Upper lobe of right lung (tissue), 1 donor: ENCODE measurements at places on chromosomes 3 and 15.
A peak's percentile ranks its signal among the peaks of the same experiment; 100 is the strongest.

- no peak for DNase-seq
These were observed 45.8 kb upstream of the SEC13 start for GRCh38 chr3:10366651-10367101.

DNA sequence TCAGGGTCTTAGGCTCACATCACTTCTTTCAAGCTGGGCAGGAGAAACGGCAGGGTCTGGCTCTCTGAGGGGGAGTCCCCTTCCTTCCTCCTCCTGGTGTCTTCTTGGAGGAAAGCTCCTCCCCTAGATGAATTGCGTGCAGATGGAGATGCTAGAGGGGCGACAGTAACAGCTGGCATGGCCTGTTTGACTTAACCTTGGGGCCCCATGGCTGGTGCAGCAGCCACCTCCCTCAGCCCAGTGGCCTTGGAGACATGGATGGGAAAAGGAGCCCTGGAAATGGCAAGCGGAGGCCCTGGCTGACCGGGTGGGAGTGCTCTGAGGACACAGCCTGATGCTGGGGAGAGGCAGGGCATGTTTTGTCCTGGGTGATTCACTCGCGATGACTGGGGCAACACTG, 20.2 kb downstream of the PAK6 start:
- DNase-seq, result no peak

DNA sequence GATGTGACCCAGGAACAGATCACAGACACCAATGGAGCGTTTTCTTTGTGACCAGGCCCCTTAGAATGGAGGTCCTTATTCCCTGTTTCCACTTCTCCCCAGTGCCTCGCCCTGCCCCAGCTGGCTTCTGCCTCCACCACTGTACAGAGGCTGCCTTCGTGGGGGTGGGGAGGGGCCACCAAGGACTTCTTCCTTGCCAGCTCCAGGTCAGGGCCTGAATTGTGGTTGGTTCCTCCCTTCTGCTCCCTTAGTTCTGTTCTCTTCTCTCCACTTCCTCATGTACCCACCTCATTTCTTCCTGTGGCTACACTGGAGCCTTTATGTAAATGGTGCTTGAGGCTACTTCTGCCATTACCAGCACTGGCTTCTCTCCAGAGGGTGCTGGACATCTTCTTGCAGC, 16.4 kb downstream of the TGM4 start:
- DNase-seq, result no peak

GRCh38 chr15:89475661-89476060, 20.7 kb downstream of the RHCG start:
- peak; percentile 1 for DNase-seq

DNA sequence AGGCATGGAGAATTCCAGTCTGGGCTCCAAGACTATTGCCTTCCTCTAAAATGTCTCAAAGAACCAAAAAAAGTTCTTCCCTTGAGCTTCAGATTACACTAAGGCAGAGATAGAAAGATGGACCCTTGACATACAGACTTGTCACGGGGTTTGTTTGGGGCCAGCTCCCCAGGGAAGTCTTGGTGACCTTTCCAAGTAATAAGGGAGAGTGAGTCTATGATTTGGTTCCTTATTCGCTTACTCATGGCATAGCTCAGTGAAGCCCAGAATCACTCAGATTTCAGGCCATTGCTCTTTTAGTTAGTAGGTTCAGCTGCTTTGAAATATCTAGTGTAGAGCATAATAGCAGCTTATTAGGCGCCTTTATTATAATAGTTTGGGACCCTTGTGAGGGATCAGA, 90.3 kb downstream of the PLCL2 start:
- no peak for DNase-seq

- peak; percentile 76 for DNase-seq
These were observed 79.5 kb downstream of the IQSEC1 start for GRCh38 chr3:12993517-12994356.

- DNase-seq, result no peak
These were observed 27.8 kb downstream of the ALPK3 start for GRCh38 chr15:84844964-84845363.

DNA sequence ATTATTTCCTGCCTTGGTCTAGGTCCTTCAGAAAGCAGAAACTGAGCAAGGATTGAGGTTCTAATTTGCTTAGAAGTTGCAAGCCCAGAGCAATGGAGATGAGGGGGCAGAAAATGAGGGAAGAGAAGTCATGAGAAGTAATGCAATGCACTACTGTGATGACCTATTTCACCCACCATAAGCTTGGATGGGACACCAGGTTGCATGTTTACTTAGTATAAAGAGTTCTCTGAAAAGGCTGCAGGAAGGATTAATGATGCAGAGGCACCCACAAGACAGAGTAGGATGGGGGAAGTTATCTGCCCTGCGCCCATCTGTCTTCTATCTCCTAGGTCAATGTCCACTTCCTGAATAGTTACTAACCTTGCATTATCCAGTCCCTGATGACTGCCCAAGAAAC, 84.8 kb upstream of the SNRK start:
- no peak for DNase-seq

DNA sequence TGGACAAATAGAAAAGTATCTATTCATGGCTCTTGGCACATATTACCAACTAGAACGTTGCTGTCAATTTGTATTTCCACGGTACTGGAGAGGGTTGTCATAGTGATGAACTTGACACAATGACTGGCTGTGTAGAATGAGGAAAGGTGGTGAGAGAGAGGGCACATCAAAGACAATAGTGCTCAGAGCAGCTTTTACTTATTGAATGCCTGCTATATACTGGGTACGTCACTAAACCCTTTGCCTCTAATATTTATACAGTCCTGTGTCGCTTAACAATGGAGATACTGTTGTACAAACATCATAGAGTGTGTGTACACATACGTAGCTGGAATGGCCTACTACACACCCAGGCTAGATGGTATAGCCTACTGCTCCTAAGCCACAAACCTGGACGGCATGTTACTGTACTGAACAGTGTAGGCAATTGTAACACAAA, 8.3 kb downstream of the TMPRSS7 start:
- no peak for DNase-seq

DNA sequence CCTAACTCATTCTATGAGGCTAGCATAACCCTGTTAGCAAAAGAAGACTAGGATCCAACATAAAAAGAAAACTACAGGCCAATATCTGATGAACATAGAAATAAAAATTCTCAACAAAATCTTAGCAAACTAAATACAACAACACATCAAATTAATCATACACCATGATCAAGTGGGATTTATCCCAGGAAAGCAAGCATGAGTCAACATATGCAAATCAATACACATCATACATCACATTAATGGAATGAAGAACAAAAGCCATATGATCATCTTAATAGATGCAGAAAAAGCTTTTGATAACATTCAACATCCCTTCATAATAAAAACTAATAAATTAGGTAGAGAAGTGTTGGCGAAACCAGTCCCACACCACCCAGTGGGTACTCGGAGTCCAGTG, 136.1 kb upstream of the MME start:
- no peak for DNase-seq

DNA sequence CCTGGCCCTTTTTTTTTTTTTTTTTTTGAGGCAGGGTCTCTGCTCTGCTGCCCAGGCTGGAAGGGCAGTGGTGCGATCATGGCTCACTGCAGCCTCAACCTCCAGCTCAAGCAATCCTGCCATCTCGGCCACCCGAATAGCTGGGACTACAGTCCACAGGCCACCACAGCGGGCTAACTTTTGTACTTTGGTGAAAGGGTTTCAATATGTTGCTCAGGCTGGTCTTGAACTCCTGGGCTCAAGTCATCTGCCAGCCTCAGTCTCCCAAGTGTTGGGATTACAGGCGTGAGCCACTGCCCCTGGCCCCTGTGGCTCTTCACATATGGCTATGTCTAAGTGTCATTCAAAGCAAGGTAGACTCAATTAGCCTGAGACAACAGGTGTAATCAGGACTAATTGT, 8.8 kb upstream of the DPPA2 start:
- DNase-seq, result no peak

DNA sequence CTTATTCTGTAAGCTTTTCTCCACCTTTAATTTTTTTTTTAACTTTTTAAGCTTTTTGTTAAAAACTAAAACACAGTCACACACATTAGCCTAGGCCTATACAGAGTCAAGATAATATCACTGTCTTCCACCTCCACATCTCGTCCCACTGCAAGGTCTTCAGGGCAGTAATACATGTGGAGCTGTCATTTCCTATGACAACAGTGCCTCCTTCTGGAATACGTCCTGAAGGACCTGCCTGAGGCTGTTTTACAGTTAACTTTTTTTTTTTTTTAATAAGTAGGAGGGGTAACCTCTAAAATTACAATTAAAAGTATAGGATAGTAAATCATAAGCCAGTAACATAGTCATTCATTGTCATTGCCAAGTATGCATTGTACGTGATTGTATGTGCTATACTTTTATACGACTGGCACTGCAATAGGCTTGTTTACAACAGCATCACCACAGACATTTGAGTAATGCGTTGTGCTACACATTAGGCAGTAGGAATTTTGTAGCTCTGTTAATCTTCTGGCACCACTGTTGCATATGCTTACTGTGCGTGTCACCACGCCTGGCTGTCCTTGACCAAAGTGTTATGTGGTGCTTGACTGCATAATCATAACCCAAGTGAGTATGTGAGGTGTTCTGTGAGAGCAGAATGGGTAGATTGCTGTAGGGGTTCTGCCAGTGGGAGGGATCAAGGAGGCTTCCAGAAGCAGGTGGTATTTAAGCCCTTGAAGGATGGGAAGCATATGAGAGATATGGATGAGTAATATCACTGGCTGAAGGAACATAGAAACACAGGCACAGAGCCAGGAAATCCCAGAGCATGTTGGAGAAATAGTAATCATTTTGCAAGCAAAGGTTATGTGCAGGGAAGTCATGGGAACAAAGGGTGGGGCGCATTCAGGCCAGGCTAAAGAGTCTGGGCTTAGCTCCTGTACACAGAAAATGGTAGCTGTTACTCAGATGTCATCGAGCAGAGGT, 18.3 kb downstream of the FBXO22 start:
- no peak for DNase-seq

DNA sequence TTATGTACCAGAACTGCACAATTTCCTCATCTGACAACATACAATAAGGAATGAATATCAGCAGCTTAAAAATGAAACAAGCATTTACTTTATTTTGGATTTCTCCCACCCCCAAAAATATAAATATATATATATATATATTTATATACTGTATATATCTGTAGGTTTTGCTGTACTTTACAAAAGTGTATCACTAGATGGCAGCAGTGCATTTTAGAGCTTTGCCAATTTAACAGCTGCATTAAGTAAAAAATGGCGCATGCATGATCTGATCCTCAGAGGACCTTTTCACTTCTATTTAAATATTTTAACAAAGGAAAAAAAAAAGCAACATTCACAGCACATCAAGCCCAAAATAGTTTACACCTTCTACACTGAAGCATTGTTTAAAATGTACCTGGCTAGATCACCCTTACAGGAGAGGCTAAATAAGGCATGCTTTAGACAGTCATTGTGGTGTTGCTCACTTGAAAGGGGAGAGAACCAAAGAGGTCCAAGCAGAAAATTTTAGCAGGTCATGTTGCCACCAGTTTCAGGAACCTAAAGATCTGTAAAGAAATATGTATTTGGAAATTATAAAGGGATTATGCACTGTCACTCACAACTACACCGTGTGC, 72.6 kb downstream of the NPTN start:
- no peak for DNase-seq

GRCh38 chr3:88595026-88595425, 445.3 kb downstream of the C3orf38 start:
- DNase-seq, result no peak

- DNase-seq, result no peak
These were observed 47.5 kb upstream of the IDH2 start for GRCh38 chr15:90149609-90150340.

DNA sequence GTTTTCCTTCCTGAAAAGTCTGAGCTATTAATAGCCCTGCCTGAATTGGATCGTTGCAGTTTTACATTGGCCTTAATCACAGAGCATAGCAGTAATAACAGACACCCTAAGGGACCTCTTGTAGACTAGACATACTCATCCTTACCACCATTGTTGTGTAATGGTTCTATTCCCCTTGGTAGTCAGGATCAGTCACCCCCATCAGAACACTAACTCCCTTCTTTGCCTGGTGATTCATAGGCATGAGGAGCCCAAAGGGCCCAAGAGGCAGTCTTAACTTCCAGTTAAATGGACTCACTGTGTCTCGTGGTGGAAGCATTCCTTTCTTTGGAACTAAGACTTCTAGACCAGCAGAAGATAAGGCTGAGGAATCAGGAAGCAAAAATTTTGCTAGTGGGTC, 20.2 kb downstream of the CGGBP1 start:
- no peak for DNase-seq

- DNase-seq, result no peak
These were observed 28.2 kb upstream of the PIAS1 start for GRCh38 chr15:68025835-68026424.

DNA sequence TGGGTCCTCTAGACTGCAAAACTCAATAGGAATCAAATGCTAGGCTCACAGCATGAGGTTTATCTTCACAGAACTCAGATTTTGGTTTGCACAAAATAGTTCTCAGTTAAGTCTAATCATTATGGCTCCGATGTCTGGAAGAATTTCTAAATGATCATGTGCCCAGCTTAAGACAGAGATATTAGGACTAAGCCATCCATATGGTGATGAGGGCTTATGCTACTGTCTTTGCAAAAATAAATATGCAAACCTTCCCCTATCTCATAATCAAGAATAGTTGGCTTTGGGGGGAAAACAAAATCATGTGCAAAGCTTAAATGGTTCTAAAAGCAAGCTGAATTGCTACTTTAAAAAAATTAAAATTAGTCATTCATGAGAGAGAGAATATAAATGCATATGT, 96.5 kb downstream of the CFAP20DC start:
- DNase-seq, result no peak

GRCh38 chr15:57824186-57824585, 117.7 kb downstream of the POLR2M start:
- no peak for DNase-seq

GRCh38 chr15:96947296-96948229, 617.1 kb downstream of the NR2F2 start:
- DNase-seq, result no peak

DNA sequence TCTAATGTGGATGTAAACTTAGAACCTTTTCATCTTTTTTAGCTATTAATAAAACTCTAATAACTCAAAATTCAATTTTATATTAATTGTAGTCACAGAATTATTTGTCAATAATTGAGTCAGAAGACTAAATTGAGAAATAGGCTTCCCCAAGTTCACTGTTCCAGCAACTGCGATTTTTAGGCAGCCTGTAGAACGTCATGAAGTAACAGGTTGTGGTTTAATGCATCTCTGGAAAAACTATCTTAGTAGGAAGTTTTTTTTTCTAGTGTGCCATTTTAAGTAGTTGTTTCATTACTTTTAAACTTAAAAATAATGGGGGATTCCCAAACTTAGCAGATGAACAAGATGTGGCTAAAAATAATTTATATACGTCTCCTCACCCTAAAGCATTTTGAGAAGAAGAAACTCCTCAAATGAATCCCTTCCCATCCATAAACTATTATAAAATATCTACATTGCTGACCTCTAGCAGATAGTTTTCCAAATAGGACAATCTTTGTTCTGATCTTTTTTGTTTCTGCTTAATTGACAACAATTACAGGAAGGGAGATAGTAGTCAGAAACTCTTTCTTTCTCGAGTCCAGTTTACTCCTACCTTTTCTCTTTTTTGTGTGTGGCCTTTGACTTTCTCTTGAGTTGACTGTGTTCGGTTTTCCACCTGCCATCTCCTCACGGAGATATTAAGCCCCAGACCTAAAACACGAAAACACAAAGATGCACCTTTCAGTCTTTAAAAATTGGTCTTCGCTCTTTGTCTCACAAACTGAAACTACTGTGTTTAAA, 43.1 kb downstream of the LRCH3 start:
- DNase-seq, result no peak
